NCI-H748 treated with DMSO at 0.1 percent for 48 hours (cell line): ENCODE measurements at places on chromosomes 13 and 19.
A peak's percentile ranks its signal among the peaks of the same experiment; 100 is the strongest.

GRCh38 chr19:18978616-18979015 is 37.6 kb upstream of the HOMER3 start:
- DNase-seq = no peak

GRCh38 chr19:40745402-40745780 is 4.9 kb downstream of the ACTMAP start:
- DNase-seq = no peak

- DNase-seq = no peak
Measured at GRCh38 chr19:35223084-35223790, 5.3 kb downstream of the FAM187B start.

DNA sequence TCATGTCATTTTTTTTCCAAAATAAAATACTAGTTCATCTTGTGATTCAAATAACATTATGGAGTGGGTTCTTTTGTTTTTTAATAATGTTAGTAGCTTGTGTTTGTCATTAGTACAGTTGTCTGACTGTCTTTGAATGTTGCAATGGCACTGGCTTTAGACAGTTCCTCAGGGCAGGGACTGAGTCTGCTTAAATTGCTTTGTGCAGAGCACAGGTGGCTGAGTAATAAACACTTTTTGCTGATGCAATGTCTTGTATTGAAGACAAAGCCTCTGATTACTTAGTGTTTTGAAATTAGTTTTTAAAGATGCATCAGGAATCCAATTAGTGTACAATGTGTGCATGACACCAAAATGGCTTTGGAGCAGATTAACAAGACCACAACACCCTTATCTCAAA is 88.7 kb upstream of the PCDH9 start:
- no peak for DNase-seq

DNA sequence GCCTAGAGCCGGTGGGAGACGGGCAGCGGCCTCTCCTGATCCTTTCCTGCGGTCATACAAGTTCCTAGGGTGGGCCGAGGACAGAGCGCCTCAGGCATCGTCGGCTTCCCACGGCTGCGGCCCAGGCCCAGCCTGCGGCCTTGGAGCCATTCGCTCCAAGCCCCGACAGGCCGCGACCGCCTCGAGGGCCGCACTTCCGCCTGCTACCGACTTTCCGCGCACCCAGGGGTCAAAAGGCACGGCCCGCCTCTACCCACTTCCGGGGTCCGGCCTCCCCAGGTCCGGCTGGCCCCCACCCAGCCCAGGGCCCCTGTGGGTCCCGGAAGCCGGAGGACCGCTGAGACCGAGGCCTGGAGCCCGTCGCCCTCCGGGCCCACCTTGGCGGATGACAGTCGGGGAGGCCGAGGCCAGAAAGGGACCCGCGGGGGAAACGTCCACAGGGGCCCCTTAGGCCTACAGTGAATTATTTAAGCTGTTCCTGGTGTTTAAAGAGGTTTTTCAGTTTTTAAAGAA is 16.2 kb downstream of the ZIC2 start:
- DNase-seq = no peak

- peak; percentile 85 for DNase-seq
Measured at GRCh38 chr13:20197361-20197834, 4.7 kb upstream of the GJB2 start.

DNA sequence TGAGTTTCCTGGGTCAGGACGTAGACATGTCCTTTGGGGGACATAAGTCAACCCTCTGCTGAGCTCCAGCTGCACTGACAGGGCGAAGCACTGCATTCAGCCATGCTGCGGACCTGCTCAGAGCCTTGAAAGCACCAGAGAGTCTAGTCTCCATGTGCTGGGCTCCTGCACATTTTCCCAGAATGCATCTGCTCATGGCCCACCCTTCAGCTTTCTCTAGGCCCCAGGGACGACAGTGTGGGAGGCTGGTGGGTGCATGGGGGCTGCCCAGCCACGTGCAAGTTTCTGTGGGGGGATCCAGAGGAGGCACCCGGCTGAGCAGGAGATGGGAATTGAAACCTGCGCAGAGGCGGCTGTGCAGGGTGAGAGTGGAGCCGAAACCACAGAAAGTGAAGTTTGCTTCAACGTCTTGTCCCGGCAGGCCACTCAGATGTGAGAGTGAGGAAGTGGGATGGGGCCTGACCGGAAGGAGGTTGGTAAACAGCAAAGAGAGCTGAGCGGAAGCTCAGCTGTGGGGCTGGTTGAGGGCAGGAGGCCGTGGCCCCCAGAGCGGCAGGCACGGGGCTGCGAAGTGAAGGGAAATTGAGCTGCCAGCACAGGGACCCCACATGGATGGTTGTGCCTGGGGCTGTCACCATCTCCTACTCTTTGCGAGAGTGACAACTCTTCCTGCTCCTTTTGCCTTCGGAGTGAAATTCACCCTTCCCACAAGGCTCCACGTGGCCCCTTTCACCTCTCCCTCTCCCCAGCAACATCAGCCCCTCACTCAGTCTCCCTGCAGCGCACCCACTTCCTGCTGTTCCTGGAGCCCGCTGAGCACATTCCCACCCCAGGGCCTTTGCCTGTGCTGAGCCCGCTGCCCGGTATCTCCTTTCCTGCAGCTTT is 11.8 kb downstream of the PGLS start:
- no peak for DNase-seq

DNA sequence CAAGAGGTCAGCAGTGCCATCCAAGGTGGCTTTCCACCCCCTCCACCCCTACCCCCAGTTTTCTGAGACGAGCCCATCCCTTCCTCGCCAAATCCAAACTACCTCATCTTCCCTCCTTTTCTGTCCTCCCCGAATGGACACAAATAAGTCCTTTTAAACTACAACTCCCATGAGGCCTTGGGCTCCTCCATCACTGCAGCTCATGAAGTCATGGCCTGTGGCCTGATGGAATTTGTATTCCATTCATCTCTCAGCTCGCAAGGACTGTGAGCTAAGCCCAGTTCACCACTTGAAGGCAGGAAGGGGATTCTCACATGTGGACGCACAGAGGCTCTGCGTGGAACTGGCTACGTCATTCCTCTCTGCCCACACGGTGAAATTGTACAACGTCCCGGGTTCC is 12.5 kb downstream of the PTPRH start:
- no peak for DNase-seq

DNA sequence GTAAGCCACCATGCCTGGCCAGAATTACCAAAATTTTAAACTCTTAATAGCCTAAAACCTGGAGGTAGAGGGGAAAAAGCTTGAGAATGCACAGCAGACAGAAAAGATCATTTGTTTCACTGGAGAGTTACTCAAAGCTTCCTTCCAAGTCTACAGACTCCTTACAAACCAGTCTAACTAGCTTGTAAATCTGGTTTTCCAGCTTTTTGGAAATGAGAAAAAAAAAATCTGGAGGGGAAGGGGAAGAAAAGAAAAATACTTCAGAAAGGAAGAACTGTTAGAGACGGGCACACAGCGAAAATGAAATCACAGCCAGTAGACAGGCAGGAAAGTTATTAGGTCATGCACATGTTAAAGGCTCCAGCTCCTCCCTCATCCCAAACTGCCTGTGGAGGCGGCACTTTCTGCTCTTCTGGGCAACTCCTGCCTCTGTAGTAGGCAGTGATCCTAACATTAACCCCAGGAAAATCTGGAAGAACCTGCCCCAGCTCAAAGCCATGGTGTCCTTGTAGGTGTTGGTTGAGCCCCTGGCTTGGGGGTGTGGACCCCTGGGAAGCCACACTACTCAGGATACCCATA is 17.3 kb downstream of the PARP4 start:
- no peak for DNase-seq

GRCh38 chr19:58218899-58219298 is 9.8 kb upstream of the ZNF544 start:
- peak; percentile 20 for DNase-seq

DNA sequence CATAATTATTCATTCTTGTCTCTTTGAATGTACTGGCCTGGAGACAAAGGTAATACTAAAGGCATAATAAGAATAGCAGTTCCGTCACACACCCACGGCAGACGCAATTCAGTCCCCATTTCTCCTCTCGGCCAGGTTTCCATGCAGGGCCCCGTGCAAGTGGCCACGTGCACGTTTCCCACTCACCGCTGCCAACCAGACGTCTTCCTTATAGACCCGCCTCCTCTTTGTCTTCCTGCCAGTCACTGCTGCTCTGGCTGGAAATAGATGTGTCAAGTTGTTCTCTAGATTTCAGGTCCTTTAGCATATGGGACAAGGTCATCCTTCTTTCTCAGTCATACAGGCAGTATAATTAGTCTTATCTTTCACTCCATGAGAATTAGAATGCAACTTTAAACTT is 204.3 kb downstream of the SUCLA2 start:
- no peak for DNase-seq

GRCh38 chr13:85662186-85662585 is 137.0 kb downstream of the SLITRK6 start:
- DNase-seq = no peak

DNA sequence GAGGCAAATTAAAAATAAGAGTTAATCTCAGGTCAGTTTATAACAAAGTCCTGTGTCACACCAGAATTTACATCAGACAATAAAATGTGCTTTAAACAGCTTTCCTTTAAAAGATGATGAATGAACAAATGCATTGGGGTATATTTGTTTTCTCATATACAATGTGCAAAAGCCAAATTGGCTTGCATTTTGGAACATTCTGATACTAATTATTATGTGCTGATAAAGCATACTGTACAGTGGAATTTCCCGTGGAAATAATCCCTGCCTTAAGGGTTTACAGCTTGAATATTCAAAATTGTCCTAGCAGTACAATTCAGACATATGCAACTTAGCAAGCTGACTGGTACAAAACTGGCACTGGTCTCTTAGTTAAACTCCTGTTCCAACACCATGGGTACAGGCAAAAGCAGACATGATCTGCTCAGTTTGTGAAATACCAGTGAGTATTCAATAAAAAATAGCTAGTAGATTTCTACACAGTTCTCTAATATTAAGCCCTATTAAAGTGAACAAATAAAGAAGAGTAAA is 373.4 kb downstream of the SLITRK1 start:
- no peak for DNase-seq

DNA sequence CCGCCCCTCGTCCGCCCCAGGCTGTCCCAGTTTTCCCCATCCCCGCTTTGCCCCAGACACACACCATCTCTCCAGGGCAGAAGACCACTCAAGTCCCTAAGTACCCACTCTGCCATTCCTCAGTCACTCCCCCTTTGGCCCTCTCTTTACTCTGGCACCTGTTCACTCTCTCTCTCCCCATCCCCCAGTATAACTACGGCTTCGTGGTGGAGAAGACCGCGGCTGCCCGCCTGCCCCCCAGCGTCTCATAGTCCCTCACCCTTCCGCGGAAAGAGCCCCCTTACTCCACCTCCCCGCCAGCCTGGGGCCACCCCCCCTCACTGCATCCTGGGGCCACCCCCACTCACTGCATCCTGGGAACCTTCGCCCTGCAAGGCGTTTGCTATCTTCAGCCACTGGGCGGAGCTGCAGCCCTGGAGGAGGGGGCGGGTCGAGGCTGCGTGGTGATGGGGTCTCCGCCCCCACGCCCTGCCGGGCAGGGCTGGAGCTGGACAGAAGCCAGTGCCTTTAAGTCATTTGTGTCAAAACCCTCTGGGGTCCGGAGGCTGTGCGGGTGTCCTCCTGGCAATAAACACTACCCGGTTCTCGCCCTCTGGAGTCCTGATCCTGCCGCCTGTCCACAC is 5.0 kb downstream of the MVB12A start:
- DNase-seq = peak; percentile 20

DNA sequence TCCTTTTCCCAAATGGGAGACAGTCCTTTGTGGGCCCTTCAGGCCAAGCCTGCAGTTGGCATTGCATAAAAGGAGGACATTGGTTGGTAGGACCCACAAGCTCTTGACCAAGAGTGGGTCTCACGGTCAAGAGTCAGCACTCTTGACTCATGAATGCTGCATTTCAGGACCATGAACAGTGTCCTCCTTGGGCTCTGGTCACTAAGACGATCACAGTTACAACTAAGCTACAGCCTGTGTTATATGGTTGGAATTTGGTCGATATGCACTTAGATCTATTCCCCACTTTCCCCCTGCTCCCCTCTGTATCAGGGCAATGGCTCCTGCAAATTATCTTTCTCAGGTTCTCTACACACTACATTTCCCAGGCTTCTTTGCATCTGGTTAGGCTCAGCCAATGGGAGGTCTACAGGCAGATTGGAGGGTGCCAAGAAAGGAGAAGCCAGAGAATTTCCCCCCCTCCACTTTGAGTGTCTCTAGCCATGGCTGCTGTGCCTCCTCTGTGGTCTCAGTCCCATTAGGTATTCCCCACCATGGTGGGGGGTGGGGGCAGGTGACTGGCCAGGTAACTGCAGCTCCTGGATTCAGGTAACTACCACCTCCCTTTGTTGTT is 3.1 kb upstream of the OLFM2 start:
- DNase-seq = no peak

GRCh38 chr13:113182046-113182445 is 23.6 kb downstream of the PROZ start:
- DNase-seq = no peak

DNA sequence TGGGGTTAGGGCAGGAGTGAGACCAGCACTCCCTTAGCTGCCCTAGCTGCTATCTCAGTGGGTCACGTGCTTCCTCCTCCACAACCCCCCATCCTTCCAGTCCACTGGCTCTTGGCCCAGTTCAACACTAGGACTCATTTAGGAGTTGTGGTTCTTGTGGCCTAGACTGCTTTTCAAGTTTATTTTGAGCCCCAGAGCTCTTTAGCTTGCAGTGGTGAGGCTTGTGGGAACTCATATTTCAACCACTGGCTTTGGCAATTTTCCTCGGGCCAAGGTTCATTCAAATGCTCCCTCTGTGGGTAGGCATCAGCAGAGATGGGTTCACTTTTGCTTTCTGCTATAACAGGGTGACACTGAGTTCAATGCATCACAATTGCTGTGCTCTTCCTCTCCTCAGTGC is 436.2 kb upstream of the SLITRK5 start:
- no peak for DNase-seq

GRCh38 chr13:23960566-23961156 is 63.4 kb upstream of the C1QTNF9B start:
- peak; percentile 69 for DNase-seq

GRCh38 chr19:34269968-34270621 is 15.7 kb downstream of the GARRE1 start:
- no peak for DNase-seq

- DNase-seq = no peak
Measured at GRCh38 chr19:52622261-52622660, 15.9 kb downstream of the ZNF83 start.

- DNase-seq = no peak
Measured at GRCh38 chr13:98181111-98181815, 4.2 kb upstream of the RNF113B start.

- no peak for DNase-seq
Measured at GRCh38 chr13:27962982-27963381, 6.1 kb downstream of the CDX2 start.

- DNase-seq = peak; percentile 31
Measured at GRCh38 chr19:9621156-9622037, at the start of gene ZNF561. TSS of gene ZNF561 (minus strand) at chr19:9621232. CDS start at chr19:9619456, 1,776 bp downstream.

GRCh38 chr13:27374650-27375049 is 49.8 kb upstream of the GTF3A start:
- peak; percentile 87 for DNase-seq

DNA sequence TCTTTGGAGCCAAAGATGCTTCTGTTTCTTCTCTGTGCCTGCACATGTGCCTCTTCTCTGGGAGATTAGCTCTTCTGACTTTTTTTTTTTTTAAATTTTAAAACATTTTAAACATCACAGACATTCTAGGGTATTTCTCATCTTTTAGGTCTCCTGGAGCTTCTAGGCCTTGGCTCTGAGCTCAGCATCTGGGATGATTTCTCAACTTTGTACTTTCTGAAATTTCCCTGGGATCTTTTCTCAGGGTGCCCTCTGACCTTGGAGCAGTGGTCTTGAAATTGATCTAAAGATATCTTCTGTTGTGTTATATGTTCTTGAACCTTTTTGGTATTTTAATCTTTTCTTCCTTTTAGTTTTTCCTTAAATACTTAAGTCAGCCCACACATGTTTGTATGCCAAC is 6.2 kb downstream of the WASF3 start:
- no peak for DNase-seq
